ENCODE measurements at places on chromosomes 2 and 18. TPM values are rescaled to one million over a fixed set of nuclear protein-coding genes. Genes with fewer than 3 reads are reported as not detected.
A peak's percentile ranks its signal among the peaks of the same experiment; 100 is the strongest.

DNA sequence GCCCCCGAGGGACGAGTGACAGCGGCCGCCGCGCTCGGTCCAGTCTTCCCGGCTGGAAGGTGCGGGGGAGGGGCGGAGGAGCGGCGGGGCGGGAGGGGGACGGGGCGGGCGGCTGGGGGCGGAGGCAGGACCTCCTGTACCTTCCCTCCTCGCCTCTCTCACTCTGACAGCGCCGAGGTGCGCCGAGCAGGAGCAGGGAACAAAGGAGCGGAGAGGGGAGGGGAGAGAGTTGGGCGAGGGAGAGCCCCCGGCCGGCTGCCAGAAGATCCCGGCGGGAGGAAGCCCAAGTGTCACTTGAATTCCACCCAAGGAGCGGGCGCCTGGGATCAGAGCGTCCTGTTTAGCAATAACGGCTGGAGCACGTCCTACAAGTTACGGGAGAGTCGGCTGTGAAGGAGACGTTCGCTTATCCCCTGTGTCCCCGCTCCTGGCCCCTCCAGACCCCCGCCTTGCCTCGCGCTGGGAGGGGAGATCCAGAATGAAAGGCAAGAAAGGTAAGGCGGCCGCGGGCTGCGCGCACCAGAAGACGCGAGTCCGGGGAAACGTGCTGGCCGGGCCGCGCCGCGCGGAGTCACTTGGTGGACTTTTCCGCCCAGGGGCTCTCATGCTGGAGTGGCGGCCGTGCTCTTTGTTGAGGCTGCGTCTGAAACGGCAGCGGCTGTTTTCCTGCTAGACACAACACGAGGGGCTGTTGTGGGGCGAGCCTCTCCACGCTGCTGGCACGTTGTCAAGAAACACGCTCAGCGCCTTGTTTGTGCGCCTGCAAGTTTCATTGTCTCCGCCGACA, at the start of gene TGIF1:
TGIF1 (plus strand) TSS at position 161 of the 787 bp plus-strand sequence; CDS start at position 479, 318 bp downstream.
- H3K27me3 ChIP-seq, result no peaks in the 10 kb centered on the region
- H3K36me3 ChIP-seq, result no peaks in the 10 kb centered on the region
- H3K27ac ChIP-seq, result peak within 1 kb of the TSS; percentile 97
- H3K4me3 ChIP-seq, result peak within 1 kb of the TSS; percentile 87

DNA sequence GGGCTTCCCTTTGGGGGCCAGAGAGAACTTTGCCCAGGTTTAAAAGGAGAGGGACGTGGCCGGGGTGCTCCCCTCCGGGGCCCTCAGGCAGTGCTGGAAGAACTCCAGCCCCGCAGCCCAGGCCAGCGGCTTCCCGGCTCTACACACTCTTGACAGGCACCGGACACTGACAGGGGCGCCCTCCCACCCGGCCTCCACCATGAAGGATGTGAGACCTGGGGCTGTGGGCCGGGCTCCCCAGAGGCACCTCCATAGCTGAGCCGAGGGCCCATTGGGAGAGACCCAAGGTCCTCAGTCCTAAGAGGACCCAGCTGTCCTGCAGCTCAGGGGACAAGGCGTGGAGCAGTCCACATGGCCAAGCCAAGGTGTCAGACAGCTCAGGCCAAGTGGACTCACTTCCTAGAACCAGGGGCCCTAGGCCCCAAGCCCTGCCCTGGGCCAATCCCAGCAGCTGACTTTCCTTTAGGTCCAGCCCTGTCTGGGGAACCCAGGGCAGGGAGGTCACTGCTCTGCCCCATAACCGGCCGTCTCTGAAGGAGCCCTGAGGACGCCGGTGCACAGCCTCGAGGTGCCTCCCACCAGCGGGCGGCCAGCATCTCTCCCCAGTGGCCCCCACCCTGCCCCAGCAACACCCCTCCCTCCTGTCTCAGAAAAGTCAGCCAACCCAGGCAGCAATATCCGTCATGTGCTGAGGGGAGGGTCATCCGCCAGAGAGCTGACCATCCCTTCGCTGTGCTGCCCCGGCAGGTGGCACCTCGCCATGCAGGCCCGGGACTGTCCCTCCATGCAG, 51.8 kb downstream of the BIN1 start:
- no peak overlapping the region for H3K4me3 ChIP-seq
- H3K27me3 ChIP-seq, result no peaks in the 10 kb centered on the region
- H3K27ac ChIP-seq, result no peak overlapping the region
- H3K36me3 ChIP-seq, result peaks cover 5% of the 10 kb centered on the region

GRCh38 chr2:240686460-240686859, 3.8 kb upstream of the AQP12B start:
- no peak for DNase-seq
- no peaks in the 10 kb centered on the region for H3K27me3 ChIP-seq
- no peak overlapping the region for H3K4me3 ChIP-seq
- no peaks in the 10 kb centered on the region for H3K36me3 ChIP-seq
- H3K27ac ChIP-seq, result peak overlapping the region; percentile 2
- peaks cover 22% of the 10 kb centered on the region for H3K4me1 ChIP-seq

GRCh38 chr18:5068851-5069250, 128.2 kb downstream of the AKAIN1 start:
- H3K27me3 ChIP-seq, result no peaks in the 10 kb centered on the region
- no peaks in the 10 kb centered on the region for H3K36me3 ChIP-seq
- no peaks in the 10 kb centered on the region for H3K4me1 ChIP-seq
- DNase-seq, result no peak
- no peak overlapping the region for H3K27ac ChIP-seq

DNA sequence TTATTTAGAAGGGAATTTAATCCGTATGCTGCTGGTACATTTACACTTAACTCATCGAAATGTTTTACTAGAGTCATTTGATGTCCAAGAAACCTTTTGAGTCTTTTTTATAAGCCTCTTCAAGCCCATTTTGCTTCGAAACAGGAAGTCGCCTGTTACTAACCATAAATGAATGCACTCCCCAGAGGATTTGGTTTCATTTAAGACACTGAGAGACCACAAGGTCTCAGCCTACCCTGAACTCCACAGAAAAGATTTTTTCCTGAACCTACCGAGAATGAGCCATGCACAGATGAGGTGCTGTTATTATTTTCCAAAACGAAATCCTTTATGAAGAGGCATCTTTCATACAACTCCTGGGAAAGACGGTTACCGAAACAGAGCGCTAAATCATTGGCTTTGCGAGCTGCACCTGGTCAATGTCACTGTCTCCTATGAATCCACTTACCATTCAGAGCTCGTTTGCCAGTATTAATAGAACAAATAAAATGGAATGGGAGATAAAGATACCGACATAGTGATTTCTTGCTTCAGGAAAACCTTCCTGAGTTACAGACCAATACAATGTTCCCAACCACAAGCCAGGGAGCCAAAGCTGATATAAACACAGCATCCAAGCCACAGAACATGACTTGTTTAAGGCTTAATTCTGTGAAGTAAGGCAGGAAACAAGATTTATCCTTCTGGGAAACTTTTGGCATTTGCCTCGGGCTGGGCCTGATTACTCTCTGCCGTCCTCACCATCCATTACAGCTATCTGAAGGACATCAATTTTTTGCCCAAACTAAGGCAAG, 382.1 kb downstream of the OSR1 start:
- no peak overlapping the region for H3K27ac ChIP-seq
- no peaks in the 10 kb centered on the region for H3K27me3 ChIP-seq
- H3K36me3 ChIP-seq, result no peaks in the 10 kb centered on the region
- no peaks in the 10 kb centered on the region for H3K4me1 ChIP-seq

GRCh38 chr2:67476809-67477790, 80.0 kb downstream of the ETAA1 start:
- peaks cover 2% of the 10 kb centered on the region for H3K27me3 ChIP-seq
- no peak for DNase-seq
- H3K36me3 ChIP-seq, result no peaks in the 10 kb centered on the region
- H3K27ac ChIP-seq, result no peak overlapping the region

DNA sequence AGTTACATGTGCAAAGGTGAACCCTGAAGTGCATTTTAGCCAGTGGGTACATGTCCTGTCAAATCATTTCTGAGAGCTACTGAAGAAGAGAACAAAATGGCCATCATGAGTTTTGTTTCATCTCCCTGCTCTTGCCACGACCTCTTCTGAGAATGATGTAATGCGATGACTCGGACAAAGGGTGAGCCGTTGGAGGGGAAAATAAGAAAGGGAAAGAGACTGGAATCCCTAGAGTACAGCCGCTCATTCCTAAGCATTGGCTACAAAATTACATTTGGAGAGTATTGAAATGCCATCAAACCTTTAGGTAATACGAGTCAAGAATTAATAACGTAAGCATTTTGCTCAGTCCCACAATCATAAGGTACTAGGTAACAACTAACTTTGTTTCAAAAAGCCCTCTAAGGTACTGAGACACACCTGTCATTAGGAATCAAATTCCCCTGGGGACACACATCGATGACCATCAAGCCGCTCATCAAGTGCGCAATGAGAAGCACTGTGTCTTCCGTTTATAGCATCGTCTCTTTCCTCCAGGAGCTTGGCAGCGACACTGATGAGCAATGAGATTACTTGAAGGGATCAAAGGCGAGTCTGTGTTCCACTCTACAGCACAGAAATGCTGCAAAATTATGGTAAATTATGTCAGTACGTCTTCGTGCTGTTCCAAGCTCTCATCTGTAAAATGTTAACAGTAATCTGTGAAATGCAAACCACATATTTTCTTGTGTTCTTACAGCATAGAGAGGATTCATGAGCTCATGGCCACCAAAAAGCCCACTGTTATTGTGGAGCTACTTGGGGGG, 97.3 kb upstream of the PIEZO2 start:
- no peaks in the 10 kb centered on the region for H3K36me3 ChIP-seq
- H3K27ac ChIP-seq, result no peak overlapping the region
- no peak for DNase-seq

- H3K27me3 ChIP-seq, result no peaks in the 10 kb centered on the region
- H3K36me3 ChIP-seq, result peaks cover 48% of the 10 kb centered on the region
- no peaks in the 10 kb centered on the region for H3K4me1 ChIP-seq
- no peak for DNase-seq
- H3K4me3 ChIP-seq, result no peak overlapping the region
- no peak overlapping the region for H3K27ac ChIP-seq
These were observed 1141.8 kb downstream of the RPIA start for GRCh38 chr2:89833116-89833779.

DNA sequence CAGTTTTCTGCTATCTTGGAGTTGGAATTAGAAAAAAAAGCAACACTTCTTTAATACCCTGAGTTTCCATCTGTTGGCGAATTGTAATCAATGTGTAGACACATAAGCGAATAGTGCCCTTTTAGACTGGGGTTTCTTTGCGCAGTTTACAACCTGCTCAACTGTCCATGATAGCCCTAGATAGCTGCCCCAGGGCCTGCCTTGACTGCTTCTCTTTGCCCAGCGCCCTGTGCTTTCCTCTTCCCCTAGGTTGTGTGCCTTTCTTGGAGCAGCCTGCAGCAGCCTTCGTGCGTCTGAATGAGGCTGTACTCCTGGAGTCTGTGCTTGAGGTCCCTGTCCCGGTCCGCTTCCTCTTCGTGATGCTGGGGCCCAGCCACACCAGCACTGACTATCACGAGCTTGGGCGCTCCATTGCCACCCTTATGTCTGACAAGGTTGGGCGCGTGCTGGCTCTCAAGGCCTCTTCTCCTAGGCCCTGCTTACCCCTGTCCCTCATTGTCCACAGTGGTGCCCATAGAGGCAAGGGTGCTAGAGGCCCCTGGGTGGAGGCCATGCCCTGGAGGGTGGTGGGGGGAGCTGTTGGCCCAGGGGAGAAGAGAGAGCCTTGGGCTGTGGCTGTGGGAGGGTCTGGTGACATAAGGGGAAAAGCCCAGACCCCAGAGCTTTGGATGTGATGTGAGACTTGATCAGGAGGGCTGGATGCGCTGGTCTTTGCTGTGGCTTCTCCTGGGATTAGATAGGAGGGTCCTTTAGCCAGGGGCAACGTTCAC, 6.9 kb downstream of the SLC4A3 start:
- H3K36me3 ChIP-seq, result no peaks in the 10 kb centered on the region
- DNase-seq, result no peak
- no peak overlapping the region for H3K27ac ChIP-seq

GRCh38 chr2:227031379-227031778, 132.6 kb downstream of the COL4A4 start:
- no peak overlapping the region for H3K27ac ChIP-seq
- H3K4me3 ChIP-seq, result no peak overlapping the region
- DNase-seq, result no peak
- peaks cover 7% of the 10 kb centered on the region for H3K27me3 ChIP-seq
- H3K36me3 ChIP-seq, result no peaks in the 10 kb centered on the region

GRCh38 chr2:179106676-179107428, 56.9 kb upstream of the CCDC141 start:
- peaks cover 29% of the 10 kb centered on the region for H3K4me1 ChIP-seq
- H3K36me3 ChIP-seq, result peaks cover 4% of the 10 kb centered on the region
- H3K27me3 ChIP-seq, result no peaks in the 10 kb centered on the region
- H3K4me3 ChIP-seq, result no peak overlapping the region
- peak overlapping the region; percentile 42 for H3K27ac ChIP-seq

DNA sequence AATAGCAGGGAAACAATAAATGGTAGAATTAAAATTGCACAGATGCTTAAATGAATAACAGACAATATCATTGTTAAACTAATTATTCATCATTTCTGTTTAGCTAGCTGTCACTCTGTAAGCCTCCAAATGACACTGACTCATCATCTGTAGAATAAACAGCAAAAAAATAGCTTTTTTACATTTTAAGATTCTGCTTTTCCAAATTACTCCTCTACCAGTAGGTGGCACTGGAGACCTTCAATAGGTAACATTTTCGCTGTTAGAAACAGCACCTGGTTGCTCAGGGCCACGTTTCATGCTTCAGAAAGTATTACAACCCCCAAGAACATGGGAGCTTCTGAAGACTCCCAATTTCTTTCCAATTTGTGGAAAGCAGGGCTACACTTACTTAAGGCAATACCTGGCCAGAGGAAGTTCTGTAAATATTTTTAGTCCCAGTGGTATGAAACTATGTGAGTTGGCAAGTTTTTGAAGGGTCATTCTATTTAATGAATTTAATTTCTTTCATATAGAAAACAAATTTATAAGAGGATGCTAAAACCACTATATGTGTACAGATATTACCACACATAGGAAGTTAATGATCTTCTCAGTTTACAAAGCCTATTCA, 45.4 kb downstream of the TTN start:
- DNase-seq, result peak; percentile 44
- H3K27ac ChIP-seq, result no peak overlapping the region
- no peaks in the 10 kb centered on the region for H3K27me3 ChIP-seq

DNA sequence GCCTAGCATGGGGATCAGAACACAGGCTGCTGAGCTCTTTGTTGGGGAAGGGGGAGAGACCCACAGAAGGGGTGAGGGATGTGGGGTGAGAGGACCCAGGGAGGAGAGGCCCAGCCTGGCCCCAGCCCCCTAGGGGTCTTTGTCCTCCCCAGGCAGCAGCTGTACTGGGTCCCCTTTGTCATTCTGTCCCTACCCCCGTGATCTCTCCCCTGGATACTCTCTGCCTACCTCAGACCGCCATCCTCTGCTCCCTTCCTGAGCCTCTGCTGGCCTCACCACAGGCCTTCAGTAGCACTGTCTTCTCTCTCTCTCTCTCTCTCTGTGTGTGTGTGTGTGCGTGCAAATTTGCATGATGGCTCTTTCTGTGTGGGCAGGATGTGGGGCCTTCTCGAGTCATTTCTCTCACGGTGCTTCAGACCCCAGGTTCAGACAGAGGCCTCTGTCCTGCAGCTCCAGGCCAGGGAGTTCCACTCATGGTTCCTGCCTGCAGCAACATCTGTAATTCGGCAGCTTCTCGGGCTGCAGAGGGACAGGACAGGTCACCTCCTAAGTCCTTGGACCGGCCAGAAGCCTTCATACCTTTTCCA, 1.4 kb downstream of the PSD4 start:
- peaks cover 71% of the 10 kb centered on the region for H3K4me1 ChIP-seq
- peaks cover 3% of the 10 kb centered on the region for H3K27me3 ChIP-seq
- peaks cover 67% of the 10 kb centered on the region for H3K36me3 ChIP-seq
- peak; percentile 95 for DNase-seq
- H3K27ac ChIP-seq, result peak overlapping the region; percentile 93

ATP8B1 gene
- total RNA-seq, result 0.26 TPM

NAT8 gene
- total RNA-seq, result not detected

ASIC4 gene
- total RNA-seq, result not detected

IL1RL1 gene
- total RNA-seq, result 0.41 TPM

TWIST2 gene
- total RNA-seq, result not detected

BOK gene
- not detected for total RNA-seq

WDR54 gene
- total RNA-seq, result 82.7 TPM

DES gene
- not detected for total RNA-seq

SLC4A3 gene
- not detected for total RNA-seq

ANO7 gene
- total RNA-seq, result 1.1 TPM

Measured in activated CD8-positive, alpha-beta memory T cell treated with anti-CD3 and anti-CD28 coated beads, Interleukin-2, amount 10 ng/mL, durations not matched to agents 7 days and 5 days (primary cell).